Suprapubic skin (tissue), 4 donors: ENCODE measurements at places on chromosomes 4 and X. TPM values are rescaled to one million over a fixed set of nuclear protein-coding genes. Genes with fewer than 3 reads are reported as not detected.

Gene GAGE1
- total RNA-seq, result not detected

Gene COX7B2
- not detected for total RNA-seq

Gene FAM156A
- 13.1 TPM for total RNA-seq

Gene NPY2R
- 1.1 TPM for total RNA-seq

Gene DGAT2L6
- total RNA-seq, result 23.2 TPM

Gene HAND2
- 3.1 TPM for total RNA-seq

Gene MAP9
- 1.5 TPM for total RNA-seq

Gene DCAF8L2
- total RNA-seq, result not detected

Gene TMEM144
- total RNA-seq, result 5.5 TPM

Gene RAB33A
- total RNA-seq, result not detected

Gene NHSL2
- 3.9 TPM for total RNA-seq

Gene F11
- total RNA-seq, result not detected

Gene ADGRL3
- total RNA-seq, result 18.0 TPM

Gene HMGB3
- 10.5 TPM for total RNA-seq

Gene PAGE4
- total RNA-seq, result not detected

DNA sequence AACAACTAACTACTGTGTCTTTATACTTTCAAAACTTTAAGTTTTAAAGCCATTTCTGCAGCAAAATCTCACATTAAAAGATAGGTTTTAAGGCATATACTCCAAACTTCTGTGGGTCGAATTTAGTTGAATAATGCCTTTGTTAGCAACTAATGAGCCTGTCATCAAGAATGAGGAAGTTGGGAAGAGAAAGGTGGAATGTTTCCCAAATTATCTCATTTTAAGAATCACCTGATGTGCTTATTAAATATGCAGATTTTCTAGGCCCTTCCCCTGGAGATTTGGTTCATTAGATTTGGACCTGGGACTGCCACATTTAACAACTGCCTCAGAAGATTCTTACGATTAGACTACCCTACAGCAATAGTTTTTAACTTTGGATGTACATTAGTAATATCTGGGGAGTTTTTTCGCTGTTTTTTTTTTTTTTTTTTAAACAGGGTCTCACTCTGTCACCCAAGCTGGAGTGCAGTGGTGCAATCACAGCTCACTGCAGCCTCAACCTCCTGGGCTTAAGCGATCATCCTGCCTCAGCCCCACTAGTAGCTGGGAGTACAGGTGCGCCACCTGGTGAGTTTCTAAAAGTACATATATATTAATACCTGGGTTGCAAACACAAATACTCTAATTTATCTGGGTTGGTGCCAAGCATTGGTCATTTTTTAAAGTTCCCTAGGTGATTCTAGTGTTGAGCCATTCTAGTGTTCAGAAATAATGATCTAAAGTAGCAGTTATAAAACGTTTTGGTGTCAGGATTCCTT lies 16.1 kb upstream of the TASL start:
- no peak for DNase-seq

DNA sequence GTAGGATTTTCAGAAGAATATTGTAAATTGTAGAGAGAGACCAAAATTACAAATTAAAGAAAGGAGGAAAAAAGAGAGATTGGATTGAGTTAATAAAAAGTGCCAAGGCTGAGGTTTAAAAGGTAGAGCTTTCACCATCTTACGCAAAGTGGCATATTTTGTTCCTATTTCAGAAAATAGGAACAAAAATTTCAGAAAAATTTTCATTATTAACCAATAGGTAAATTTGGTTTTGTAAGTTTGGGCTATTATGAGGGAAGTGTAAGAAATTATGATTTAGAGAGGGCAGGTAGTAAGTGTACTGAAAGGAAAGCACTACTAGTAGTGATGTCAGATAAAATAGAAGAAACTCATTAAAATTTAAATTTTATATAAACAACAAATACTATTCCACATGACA lies 479.7 kb downstream of the ACTRT1 start:
- no peak for DNase-seq

DNA sequence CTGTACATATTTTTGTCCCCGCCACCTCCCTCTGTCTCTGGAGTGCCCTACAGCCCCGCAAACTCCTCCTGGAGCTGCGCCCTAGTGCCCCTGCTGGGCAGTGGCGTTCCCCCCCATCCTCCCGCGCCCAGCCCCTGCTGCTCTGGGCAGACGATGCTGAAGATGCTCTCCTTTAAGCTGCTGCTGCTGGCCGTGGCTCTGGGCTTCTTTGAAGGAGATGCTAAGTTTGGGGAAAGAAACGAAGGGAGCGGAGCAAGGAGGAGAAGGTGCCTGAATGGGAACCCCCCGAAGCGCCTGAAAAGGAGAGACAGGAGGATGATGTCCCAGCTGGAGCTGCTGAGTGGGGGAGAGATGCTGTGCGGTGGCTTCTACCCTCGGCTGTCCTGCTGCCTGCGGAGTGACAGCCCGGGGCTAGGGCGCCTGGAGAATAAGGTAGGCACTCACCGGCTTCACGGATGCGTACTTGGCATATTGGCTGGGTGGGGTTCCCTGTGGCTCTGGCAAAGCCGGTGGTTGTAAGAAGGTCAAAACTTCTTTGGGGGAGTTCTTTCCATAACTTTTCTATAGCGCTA lies 653 bp downstream of the HHIP start:
- no peak for DNase-seq

- DNase-seq, result no peak
Measured at GRCh38 chr4:107721436-107722100, 1.5 kb upstream of the PAPSS1 start.

DNA sequence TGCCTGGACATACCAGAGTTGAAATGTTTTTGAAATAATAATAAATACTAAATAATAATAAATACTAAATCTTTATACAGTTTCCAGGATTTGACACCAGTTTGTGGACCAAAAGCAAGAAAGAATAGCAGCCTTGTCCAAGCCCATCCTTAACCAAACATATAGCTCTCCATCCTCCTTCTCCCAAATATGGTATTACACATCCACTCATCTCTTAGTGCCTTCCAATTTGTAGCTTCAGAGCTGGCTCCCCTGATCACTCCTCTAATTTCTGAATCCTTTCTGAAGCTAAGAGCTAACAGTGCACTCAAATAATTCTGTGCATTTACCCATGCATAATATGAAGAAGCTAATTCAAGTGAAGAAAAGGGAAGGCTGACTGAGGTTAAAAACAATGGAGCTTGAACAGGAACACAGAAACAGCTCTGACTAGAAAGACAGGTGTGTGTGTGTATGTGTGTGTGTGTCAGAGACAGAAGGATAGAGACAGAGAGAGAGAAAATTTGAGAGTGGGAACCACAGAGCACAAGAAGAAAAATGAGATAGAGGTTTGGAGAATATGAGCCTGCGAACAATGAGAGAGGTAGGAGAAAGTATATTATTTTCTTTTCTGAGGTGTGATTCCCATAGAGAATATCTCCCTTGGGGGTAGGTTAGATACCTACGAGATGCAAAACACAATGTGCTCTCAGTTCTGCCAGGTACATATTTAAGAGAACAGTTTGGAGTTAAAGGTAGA lies 123.5 kb downstream of the CAMK2D start:
- DNase-seq, result no peak

- DNase-seq, result no peak
Measured at GRCh38 chr4:173699841-173700475, 169.9 kb upstream of the HAND2 start.

GRCh38 chr4:64781737-64782326 lies 372.6 kb upstream of the TECRL start:
- DNase-seq, result no peak

- no peak for DNase-seq
Measured at GRCh38 chr4:133592591-133592990, 443.5 kb downstream of the PCDH10 start.

- no peak for DNase-seq
Measured at GRCh38 chrX:18692541-18692940, 14.9 kb upstream of the PPEF1 start.

- no peak for DNase-seq
Measured at GRCh38 chr4:93394545-93395081, 433.9 kb upstream of the ATOH1 start.

DNA sequence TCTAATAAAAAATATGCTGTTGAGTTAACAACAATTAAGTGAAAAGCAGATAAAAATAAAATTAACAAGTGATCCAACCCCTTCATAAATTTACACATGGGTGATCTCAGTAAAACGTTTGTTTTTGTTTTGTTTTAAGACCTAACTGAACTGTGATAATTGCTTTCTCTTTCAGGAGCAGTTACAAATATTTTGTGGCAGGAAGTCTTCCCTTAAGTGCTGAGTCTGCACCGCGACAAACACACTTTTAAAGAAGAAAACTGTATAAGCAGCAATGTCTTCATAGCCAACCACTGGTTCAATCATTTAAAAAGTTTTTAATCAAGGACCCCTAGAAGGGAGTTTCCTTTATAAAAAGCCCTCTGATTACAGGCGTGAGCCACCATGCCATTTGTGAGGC lies 53.7 kb upstream of the NFKB1 start:
- DNase-seq, result no peak

DNA sequence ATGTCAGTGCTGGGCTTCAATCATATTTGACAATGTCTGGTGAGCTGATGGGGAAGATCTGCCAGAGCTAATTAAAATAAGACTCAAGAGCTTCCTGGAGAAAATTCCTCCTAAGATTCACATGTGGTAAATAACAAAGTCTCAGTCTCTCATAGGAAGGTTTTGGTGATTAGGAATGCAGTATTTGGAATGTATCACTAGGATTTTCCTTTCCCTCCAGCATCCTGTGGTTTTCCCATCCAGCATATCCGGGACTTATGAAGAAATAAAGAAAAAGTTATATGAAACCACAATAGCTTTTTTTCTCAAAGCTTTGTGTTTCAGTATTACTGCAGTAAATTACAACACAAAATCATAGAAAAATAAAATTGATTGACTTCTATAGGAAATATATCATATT lies 1597.1 kb downstream of the ADGRL3 start:
- no peak for DNase-seq

DNA sequence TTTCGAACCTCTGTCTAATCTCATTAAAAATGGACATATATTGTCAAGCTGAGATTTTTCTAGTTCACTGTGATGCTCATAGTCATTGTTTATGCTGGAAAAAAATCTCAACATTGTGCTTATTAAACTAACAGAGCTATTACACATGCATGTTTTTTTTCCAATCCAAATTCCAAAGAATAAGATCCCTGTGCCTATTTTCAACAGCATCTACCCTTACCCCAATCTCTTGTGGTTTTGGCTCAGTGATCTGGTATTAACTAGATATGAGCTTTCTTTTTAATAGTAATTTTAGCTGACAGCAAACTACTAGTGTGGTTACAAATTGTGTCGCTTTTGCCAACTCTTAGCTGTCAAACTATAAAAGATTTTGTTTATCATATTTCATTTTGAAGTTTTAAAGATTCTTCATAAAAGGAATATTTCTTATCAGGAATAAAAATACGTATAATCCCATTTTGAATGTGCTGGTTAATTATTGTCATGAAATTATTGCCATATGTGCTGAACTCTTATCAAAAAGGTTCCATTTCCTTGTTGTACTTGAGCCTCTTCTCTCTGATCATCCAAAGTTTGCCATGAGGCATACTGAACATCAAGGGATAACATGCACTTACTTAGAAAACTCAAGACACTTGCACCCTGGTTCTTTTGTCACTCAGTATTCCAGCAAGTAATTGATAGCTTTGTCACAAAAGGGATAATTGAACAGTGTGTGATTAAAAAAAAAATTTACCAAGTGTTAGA lies 241.2 kb downstream of the ARHGAP24 start:
- no peak for DNase-seq

- DNase-seq, result no peak
Measured at GRCh38 chrX:87392369-87392768, 125.2 kb upstream of the KLHL4 start.

DNA sequence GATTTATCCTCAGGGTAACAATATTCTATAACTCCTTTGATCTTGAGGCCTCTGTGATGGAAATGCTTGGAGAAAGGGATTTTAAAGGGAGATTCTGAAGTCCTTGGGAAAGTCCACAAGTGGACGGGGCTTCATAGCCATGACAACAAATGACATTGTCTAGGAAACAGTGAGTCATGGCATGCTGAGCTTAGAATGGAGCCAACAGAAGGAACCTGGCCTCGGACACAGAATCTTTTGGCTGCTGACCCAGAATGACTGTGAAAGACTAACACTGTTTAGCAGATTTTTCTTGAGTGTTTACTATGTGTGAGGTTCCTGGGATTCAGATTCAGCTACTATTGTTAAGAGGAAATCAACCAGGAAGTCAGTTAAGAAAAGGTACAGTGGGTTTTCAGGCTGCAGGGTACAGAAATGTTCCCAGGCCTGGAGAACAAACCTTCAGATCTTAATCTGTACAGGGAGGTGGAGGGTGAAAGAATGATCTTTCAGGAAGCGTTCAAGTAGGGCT lies 18.1 kb upstream of the CXCL2 start:
- no peak for DNase-seq

GRCh38 chrX:135432881-135433521 lies 11.3 kb downstream of the SMIM10L2A start:
- DNase-seq, result no peak

GRCh38 chr4:145497199-145498149 lies 15.8 kb downstream of the SMAD1 start:
- no peak for DNase-seq

- DNase-seq, result no peak
Measured at GRCh38 chr4:6595897-6596537, 21.0 kb downstream of the MAN2B2 start.

- no peak for DNase-seq
Measured at GRCh38 chr4:185265942-185266341, 56.5 kb downstream of the SNX25 start.

GRCh38 chrX:26511589-26512363 lies 295.8 kb downstream of the MAGEB5 start:
- DNase-seq, result no peak

DNA sequence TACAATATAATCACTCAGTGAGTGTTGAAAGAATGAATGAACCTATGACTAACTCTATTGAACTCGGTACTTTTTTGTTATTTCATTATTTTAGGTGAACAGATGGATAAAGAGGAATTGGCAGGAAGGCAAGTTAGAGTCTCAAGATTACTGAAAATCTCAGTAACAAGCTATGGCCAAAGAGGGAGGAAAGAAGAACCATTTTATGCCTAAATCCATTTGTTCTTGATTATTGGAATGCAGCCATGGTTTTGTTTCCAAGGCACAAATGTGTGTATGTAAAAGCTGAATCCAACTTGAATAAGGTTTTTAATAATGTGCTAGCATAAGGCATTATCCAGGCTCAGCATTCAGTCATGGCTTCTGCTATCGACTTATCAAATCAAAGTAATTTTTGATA lies 196.4 kb downstream of the DTHD1 start:
- no peak for DNase-seq

GRCh38 chr4:8657381-8658088 lies 65.0 kb downstream of the CPZ start:
- peak; percentile 57 for DNase-seq

- DNase-seq, result no peak
Measured at GRCh38 chrX:68631336-68631735, 16.1 kb upstream of the STARD8 start.

DNA sequence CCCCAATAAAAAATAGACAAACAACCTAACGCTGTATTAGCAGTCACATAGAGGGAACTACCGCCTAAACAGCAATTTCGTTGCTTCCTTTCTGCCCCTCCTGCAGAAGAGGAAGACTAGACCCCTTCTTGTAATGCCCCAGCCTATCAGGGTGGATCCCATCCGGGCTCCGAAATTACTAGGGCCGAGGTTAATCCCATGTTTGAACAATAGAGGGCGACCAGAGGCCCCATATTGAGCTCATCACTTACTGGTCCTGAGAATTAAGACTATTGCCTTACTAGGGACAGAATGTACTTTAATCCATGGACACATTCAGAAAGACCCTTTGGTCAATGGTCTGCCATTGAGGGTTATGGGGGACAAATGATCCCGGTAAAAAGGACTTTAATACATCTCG lies 11.8 kb upstream of the ZNF630 start:
- DNase-seq, result no peak

- DNase-seq, result no peak
Measured at GRCh38 chrX:109859651-109860050, 126.6 kb upstream of the ACSL4 start.
